ENCODE measurements at places on chromosomes 5 and 9.
A peak's percentile ranks its signal among the peaks of the same experiment; 100 is the strongest.

DNA sequence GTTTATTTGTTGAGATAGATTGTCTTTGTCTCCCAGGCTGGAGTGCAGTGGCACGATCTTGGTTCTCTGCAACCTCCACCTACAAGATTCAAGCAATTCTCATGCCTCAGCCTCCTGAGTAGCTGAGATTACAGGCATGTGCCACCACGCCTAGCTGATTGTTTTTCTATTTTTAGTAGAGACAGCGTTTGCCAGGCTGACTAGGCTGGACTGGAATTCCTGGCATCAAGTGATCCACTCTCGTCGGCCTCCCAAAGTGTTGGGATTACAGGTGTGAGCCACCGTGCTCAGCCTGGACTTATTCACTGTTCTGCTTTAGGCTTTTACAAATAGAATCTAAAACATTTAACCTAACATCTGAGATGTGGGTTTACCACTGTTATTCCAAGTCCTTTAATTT is 91.3 kb downstream of the COMMD10 start:
- no peak for DNase-seq

DNA sequence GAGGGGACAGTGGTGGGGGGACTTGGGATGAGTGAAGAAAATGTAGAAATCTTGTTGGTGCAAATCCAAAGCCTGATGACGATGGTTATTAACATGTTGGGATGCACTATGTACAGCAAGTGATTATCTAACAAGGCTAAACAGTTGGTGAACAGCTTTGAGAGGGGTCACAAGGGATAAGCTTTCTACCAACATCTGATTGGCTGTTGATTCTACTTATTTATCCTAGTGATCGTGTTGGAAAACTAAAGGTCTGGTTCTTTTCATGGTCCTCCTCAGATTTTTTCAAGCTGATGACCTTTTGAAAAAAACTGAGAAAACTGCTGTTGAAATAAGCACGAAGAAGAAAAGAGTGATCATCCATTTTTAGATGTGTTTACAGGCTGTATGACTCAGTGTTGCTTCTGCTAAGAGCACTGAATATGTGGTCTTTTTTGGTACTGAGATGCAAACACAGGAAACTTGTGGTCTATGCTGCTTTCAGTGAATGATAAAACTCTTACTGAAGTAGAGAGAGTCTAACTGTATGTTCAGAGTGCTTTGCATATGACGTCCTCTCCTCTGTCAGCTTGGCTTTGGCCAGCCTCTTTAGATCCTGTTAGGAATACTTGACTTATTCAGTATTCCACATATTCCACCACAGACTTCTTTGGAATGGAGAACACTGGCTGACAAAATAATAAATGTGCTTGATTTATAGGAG is 174.8 kb downstream of the SLF1 start:
- DNase-seq: peak; percentile 68

- DNase-seq: no peak
These were observed 167.0 kb downstream of the TTC39B start for GRCh38 chr9:15140051-15140450.

DNA sequence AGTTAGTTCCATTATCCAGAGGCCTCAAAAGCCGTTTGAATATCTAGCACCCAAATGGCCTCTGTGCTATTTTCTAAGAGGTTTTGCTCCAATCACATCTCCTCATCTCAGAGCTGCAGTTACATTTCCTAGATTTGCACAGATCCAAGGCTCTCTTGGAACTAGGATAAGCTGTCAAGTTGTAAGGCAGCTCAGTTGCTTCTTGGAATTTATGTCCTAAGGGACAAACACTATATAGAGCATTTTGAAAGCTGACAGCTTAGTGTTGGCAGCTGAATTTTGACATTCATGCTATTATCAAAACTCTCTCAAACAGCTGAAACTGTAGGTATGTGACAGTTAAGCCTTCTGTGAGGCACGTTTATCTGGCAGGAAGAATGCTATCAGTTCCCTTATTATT is 97.0 kb downstream of the MACIR start:
- no peak for DNase-seq

- DNase-seq: no peak
These were observed 108.4 kb downstream of the ESM1 start for GRCh38 chr5:54876976-54877375.

- no peak for DNase-seq
These were observed 391.3 kb downstream of the NR2F1-AS1 start for GRCh38 chr5:93189707-93190120.

GRCh38 chr5:43065387-43065947 is 25.3 kb upstream of the ANXA2R start:
- peak; percentile 57 for DNase-seq

DNA sequence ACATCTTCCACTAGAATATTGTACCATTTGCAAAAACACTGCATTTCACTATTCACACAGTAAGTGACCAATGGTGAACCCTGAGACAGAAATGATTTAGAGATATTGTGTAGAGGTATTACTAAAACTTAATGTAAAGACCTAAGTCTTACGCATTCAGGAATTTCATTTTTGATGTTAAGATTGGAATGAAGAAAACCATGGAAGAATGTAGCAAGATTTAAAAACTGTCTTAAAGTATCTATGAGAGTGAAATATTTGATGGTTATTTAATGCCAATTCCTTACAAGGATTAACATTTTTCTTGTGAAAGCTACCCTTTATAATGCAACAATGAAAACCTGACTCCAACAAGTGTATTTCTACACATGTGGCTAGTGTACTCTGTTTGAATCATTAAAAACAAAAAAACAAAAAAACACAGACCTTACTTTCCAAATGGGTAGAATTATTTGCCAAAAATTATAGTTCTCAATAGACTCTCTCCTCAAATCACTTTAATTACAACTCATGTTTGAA is 172.0 kb downstream of the NNT start:
- DNase-seq: no peak

DNA sequence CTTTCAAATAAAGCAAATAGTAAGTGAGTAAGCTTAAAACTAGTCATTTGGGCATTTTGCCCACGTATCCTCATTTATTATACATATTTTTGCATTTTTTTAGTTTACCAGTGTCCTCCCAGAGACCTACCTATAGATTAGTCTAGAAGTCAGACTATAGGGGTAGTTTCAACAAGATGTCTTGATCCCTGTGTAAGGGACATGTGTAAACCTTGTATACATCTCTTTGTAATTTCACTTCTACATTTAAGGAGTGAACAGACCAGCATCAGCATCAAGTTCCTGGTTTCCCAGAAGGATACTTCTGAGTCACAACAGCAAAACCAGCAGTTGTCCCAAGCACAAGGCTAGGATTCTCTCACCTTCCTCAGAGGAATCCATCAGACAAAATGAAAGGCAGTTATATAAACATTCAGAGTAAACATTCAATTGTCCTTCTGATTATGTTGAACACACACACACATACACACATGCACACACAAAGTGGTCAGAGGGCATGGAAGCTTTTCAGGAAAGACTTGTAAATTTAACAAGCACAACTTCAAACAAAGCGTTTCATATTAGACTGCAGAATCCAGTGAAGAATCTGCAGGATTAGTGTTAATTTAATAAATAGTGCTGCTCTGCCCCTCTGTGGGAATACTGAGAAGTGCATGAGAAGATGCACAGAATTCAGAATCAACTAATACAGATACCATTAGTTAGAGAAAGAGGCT is 55.4 kb downstream of the HINT1 start:
- DNase-seq: peak; percentile 68

GRCh38 chr5:137700282-137700680 is 35.6 kb downstream of the KLHL3 start:
- no peak for DNase-seq

DNA sequence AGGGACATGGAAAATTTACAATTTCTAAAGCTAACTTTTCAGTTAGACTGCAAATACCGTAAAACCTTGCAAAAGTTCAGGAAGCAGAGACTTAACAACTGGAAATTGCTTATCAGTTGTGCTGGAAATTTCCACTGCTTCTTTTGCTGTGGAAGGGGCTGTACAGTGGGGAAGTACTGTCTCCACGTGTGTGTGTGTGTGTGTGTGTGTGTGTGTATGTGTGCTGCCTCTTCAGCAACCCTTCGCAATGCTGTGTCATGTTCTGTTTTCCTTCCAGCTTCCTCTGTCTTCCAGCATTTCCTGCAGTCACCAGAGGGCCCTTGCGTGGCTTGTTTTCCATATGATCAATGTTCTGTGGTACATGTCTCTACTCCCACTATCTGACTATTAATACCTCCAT is 87.5 kb upstream of the RANBP3L start:
- DNase-seq: no peak

DNA sequence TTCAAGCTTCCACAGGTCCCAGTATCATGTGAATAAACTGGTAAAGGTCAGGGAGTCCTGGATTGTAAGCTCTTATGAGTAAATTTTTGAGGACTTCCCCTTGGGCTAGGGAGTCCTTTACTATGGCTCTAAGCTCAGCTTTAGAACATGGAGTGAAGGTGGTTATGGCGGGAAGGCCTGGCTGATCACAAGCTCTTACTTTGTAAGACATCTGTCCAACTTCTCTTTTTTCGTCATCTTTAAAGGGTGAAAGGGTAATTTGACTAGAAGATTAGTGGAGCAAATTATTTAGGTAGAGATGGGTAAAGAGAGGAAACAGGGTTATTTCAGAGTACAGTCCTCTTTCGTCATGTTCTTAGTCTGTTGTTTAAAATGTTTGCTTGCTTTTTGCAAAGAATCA is 155.4 kb downstream of the AOPEP start:
- DNase-seq: no peak

GRCh38 chr5:125125031-125125823 is 378.8 kb upstream of the ZNF608 start:
- no peak for DNase-seq
